NCI-H1694 (cell line): ENCODE measurements at places on chromosomes 7 and 10.

GRCh38 chr7:104628017-104628416 is 299.6 kb downstream of the LHFPL3 start:
- no peak for DNase-seq

- peak; percentile 57 for DNase-seq
Observed at GRCh38 chr7:71705217-71705616, 573.3 kb downstream of the GALNT17 start.

DNA sequence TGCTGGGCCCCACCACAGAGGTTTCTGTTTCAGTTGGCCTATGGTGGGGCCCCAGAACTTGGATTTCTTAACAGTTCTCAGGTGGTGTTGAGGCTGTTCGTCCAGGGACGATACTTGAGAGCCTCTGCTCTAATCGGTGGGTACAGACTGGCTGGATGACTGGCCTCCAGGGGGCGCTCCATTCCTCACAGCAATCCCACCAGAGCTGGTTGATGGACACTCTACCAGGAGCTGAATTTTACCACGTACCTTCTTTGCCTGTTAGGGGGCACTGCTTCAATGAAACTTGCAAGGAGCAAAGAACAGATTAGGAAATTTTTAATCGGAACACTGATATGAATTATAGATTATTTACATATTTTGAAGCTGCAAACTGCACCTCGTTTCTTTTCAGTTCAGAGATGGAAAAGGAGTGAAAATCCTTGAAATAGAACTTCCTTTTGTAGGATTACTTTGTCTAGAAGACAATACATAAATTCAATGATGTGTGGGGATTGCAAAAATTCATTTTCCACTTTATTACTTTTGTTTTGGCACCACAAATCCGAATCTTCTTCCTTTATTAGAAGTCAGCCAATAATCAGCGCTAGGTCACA is 44.8 kb downstream of the KBTBD2 start:
- DNase-seq: peak; percentile 59

DNA sequence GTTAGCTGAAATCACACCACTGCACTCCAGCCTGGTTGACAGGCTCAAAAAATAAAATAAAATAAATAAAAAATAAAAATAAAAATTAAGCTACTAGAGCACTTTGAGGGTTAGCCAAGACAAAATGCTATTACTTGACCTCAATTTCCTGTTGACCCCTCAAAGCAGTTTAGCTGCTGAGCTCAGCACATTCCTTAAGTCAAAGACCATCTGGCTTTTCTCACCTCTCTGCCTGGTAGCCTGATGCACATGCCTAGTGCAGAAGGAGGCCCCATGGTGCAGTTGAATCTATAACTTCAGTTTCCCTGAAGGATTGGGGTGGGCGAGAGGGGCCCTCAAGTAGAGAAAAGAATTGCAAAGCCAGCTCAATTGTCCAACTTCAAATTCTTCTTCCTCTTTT is 211.1 kb upstream of the GALNT17 start:
- no peak for DNase-seq

DNA sequence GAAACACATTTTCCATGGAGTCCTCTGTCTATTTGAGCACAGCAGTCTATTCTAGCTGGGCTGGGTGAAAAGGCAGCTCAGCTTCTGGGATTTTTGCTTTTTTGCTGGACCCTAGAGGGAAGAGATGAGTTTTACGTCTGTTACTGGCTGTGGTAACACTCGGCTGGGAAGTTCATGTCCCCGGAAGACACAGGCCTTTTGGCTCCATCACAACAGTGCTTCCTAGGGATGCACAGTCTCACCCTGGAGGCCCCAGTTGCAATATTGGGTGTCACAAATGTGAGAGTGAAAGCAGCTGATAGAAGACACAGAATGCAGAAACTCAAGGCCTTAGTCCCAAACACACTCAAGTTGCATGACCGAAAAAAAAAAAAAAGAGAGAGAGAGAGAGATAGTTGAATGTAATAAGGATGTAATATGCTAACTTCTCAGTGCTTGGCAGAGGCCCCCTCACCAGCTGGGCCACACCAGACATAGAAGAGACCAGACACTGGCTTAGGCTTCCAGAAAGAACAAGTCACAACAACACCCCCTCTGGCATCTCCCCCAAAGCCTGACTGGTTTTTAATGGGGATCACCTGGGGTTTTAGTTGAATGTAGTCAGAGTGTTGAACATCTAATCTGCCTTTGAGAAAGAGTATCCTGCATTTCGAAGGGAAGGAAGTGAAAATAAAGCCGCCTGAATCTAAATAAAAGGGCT is 545.4 kb upstream of the FZD8 start:
- DNase-seq: peak; percentile 39

- no peak for DNase-seq
Observed at GRCh38 chr7:39016609-39017008, 38.9 kb downstream of the POU6F2 start.

DNA sequence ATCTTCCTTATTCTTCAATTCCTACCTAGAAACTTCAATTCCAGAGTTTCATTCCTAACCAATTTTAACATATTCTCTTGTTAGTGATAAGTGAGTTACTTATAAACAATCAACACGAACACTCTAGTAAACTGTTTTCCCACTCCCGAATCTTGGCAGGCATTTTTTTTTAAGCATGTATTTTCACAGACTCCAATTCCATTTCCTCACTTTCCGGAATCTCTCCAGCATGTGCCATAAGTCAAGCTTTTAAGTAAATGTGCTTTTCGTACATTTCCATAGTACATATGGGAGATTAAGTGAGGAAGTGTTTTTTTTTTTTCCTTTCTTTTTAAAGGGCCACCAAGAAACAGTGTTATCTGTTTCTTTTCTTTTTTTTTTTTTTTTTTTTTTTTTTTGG is 89.1 kb downstream of the FGFR2 start:
- DNase-seq: no peak

DNA sequence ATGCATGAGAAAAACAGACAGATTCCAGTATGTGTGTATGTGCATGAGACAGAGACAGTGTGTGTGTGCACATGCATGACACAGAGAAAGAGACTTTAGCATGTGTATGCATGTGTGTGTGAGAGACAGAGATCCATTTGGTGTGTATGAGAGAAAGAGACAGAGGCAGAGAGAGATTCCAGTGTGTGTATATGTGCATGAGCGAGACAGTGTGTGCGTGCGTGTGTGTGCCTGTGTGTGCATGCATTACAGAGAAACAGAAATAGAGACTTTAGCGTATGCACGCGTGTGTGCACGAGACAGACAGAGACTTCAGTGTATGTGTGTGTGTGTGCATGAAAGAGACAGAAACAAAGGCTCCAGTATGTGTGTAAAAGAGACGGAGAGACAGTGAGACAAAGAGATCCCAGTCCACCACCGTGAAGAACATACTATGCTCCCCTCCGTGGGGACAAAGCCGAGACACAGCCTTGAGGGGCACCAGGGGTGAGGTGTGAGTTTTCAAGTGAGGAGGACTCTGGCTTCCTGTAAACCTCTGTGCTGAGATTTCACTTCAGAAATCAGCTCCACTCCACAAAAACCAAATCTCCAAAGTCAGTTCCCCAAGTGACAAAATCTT is 188.9 kb downstream of the GRID1 start:
- DNase-seq: no peak

GRCh38 chr7:106503626-106504025 is 157.3 kb downstream of the CCDC71L start:
- no peak for DNase-seq

- DNase-seq: no peak
Observed at GRCh38 chr10:61623161-61623560, 39.6 kb upstream of the CABCOCO1 start.

- no peak for DNase-seq
Observed at GRCh38 chr7:42192066-42192465, 44.9 kb downstream of the GLI3 start.

DNA sequence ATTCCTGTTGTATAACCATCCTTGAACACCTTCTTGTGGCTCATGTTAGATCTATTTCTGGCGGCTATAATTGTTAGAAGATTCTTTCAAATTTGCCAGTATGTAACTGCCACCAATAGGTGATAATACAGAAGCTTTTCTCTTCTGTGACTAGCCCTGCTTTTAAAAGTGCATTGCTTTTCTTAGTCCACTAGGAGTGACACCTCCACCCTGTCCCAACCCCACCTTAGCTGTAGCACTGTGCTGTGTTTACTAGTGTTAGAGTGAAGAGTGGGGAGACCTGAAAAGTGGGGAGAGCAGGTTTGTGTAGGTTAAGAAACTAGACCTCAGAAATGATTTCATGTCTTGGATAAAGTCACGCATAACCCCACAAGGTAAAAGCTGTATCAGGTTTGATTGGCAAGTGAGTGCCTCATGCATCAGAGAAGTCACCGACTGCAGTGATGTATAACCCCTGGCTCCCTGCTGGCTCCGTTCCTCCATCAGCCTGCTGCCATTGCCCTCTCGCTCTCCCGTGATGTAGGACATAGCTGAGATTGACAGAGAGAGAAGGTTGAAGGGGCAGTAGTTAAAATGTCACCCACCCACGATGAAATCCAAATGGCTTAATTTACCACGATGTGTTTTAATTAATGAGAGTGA is 12.5 kb downstream of the NPVF start:
- no peak for DNase-seq

DNA sequence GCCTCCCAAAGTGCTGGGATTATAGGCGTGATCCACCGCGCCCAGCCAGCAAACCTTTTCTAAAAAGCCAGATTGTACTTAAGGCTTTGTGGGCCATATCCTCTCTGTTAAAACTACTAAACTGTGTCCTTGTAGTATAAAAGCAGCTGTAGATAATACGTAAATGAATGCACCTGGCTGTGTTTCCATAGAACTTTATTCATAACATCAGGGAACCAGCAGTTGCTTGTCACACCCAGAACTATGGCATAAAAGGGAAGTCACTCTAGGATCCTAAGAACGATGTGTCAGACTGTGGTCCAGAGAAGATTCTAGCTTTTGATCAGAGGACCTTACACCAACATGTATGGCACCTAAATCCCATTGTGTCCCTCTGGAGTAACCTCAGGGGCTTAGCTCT is 63.0 kb downstream of the DENND2A start:
- no peak for DNase-seq

DNA sequence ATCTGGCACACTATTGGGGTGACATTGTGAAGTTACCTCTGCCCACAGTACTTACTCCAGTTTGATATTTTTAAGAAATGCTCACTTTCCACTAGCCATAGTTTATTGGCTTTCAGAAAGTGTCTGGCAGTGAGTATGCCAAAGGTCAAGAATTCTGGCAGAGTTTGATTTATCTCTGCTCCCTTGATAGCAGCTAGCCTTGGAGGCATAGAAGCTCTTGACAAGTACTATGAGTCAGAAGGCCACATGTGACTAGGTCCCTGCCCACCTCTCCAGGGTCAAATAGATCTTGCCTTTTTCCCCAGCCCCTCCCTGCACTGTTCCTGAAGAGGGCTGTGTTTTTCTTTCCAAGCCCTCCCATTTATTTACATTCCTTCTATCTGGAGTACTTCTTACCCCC is 202.2 kb downstream of the AUTS2 start:
- no peak for DNase-seq

DNA sequence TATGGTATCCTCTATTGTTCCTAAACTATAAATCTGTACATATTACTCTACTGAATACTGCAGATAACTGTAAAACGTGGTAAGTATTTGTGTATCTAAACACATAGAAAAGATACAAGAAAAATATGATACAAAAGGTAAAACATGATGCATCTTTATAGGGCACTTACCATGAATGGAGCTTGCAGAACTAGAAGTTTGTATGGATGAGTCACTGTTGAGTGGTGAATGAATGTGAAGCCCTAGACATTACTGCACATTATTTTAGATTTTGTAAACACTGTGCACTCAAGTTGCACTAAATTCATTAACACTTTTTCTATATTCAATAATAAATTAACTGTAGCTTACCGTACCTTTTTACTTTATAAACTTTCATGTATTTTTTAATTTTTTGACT is 357.5 kb downstream of the ZWINT start:
- no peak for DNase-seq

- DNase-seq: no peak
Observed at GRCh38 chr7:30430276-30430675, 48.3 kb downstream of the NOD1 start.

- DNase-seq: no peak
Observed at GRCh38 chr10:112295853-112296830, 12.9 kb downstream of the TECTB start.

- peak; percentile 90 for DNase-seq
Observed at GRCh38 chr7:76310102-76310957, 7.9 kb downstream of the HSPB1 start.

DNA sequence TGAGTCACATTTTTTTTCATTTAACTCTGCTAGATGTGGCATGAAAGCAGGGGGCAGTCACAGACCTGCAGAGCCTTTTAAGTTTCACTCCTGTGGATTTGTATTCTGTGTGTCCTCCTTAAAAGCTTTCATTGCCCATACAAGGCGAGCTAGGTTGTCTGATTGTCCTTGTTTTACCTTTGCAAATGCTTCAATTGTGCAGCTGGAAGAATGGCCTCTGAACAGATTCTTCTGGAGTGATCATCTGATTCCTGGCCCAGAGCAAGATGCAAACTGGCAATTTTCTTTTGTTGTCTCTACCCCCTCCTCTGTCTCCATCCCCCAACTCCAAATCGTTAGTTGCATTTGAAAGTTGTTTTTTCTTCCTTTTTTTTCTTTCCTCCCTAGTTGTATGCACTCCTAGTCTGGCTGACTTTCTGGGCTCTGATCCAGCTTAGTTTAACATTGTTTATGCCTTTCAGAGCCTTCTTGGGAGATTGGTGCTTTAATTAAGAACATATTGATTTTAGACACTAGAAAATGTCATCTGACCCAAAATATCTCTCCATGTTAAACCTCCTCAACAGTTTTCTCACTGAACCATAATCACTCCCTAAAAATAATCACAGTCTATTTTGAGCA is 150.2 kb downstream of the REEP3 start:
- no peak for DNase-seq
